ENCODE measurements at places on chromosomes 7 and 10.

DNA sequence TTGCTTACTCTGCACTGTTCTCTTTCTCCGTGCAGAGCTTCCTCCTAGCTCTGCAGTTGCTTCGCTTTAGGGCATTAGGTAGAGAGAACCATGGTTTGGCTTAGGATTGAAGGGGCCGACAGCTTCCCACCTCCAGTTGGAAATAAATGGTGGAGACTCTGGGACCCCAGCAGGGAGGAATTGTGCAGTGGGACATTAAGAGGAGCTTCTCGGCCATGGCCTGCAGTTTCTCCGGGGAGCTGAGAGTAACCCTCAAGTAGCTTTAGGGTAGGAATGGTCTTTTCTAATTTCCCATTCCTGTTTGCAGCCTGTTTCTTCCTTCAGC lies 1.2 kb downstream of the SUFU start:
- no peak for DNase-seq

- peak; percentile 20 for DNase-seq
These were observed 122.5 kb downstream of the PTPN20 start for GRCh38 chr10:47033541-47034270.

GRCh38 chr10:131772441-131772840 lies 128.4 kb upstream of the PPP2R2D start:
- DNase-seq: peak; percentile 46

- DNase-seq: no peak
These were observed 72.0 kb downstream of the DOCK1 start for GRCh38 chr10:126977216-126977615.

DNA sequence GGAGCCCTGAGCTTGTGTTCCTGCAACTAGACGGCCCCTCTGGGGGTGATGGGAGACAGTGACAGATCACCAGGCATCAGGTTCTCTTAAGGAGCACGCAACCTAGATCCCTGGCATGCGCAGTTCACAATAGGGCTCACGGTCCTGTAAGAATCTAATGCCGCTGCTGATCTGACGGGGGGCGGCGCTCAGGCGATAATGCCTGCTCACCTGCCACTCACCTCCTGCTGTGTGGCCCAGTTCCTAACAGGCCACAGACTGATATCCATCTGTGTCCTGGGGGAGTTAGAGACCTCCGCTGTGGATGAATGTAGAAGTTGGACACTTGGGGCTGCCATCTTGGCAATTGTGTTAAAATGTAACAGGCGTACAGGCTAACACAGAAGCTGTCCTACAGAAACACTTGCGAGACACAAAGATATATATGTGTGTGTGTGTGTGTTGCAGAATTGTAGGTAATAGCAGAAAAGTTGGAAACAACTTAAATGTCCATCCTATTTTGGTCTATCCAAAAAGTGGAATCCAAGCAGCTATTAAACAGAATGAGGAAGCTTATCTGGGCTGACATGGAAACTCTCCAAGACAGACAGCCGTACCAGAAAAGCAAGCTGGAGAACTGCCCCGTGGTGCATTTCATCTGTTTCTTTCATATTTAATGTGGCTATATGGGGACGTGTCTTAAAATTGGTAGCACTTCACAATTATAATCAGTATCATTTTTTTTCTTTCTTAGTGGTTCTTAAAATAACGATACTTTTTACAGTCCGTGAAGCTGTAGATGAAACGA lies 82.8 kb downstream of the MKI67 start:
- DNase-seq: no peak

DNA sequence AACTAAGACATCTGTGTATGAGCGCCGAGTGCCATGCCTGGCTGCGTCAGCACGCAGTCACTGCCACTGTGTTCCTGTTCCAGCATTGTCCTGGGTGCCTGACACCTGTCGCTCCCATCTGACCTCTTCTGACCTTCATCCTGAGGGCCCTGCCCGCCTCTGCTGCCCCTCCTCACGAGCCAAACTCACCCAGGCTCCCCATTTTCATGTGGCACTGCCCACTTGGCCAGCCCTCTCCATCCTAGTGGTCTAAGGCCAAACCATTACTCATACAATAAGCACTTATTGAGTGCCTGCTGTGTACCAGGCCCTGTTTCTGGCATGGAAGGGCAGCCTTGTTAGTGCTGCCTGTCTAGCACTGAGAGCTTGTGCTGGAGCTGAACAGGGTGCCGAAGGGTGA lies 77.2 kb upstream of the PCBD1 start:
- DNase-seq: no peak

DNA sequence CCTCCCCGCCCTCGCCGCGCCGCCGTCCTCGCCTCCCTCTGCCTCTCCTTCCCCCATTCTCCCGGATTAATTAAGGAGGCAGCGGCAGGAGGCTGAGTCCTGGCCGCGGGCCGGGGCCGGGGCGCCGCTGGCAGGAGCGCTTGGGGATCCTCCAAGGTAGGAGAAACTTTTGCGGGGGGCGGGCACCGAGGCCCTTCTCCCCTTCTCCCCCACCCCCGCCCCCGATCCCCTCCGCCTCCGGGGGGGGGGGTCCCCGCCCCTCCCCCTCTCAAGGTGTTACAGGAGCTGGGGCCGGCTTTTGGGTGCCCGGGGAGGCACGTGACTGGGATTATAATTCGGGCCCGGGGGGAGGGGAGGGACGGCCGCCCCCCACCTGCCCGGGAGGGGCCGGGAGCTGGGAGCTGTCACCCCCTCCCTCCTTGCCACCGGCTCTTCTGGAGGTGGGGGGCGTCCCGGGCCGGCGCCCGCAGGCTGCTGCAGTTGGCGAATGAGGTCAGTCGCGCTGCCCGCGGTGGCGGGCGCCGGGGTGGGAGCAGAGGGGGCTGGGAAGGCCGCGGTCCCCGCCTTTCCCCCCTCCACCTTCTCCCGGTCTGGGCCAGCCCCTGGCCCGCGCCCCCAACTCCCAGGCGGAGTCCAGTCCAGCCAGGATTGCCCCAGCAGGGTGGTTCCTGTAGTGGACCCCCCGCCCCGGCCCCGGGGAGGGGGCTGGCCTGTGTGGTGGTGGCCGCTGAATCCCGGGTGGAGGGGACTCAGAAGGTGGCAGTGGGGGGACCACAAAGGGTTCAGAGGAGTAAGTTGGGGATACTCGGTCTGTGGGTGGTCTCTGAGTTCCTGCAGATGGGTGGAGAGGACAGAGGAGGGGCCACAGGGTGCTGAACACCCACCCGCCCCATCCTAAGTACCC lies 567 bp downstream of the GTF2IRD1 start:
- DNase-seq: no peak

- DNase-seq: no peak
These were observed 128.5 kb downstream of the ANKRD7 start for GRCh38 chr7:118352867-118353453.

- peak; percentile 74 for DNase-seq
These were observed at the start of gene HACD1 for GRCh38 chr10:17617031-17617911. Gene HACD1 (minus strand): TSS chr10:17617374. CDS start chr10:17617339, 35 bp downstream.

DNA sequence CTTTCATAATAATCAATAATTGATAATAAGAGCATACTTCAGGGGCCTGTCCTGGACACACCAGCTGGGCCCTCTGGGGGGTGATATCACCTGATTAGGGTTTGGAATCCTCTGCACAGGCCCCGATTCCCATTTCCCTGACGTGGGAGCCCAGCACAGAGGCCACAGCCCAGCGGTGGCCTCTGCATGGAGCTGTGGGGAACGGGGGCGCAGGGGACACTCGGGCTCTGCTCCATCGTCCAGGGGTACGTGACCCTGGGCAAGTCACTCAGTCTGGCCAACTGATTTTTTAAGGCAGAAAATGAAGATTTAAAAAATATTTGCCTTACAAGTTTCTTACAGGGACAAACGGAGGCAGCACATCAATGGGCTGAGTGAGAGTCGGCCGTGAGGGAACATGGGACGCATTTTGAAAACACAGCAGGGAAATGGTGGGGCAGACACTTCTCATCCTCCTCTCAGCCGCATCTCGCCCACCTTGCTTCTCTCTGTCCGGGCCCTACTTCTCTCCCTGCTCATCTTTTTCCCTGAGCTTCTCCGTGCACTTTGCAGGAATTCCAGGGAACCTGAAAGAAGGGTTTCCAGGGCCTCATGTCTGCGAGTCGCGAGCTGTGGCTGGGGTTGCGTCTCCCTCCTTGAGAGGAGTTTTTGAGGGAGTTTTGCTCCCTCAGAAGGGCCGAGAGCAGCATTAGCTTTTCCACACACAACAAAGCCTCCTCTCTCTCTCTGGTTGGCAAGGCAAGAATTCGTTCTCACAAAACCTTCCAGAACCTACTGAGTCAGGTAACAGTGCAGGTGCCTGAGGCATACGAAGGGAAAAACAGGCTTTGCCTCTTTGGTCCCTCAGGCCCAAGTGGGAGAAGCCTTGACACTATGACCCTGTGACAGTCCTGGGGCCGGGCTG lies 312.0 kb downstream of the WDR37 start:
- peak; percentile 38 for DNase-seq
